ENCODE measurements at places on chromosomes 3 and 15.
A peak's percentile ranks its signal among the peaks of the same experiment; 100 is the strongest.

GRCh38 chr3:14822670-14823390, 4.1 kb downstream of the FGD5 start:
- DNase-seq = no peak

DNA sequence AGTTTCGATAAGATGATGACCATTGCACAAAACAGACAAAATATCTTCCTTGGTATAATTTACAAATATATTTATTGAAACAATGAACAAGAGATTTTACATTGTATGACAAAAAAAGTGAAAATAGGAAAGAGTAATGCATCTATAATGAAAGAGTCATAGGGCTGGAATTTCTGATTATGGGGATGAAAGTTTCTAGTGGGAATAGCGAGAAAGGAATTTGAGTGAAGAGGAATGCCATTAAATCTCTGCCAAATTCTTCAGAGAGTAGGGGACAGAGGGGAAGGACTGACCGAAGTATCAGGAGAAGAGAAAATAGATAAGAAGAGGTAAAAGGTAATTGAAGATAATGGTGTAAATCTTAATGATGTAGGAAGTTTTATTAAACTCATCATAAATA, 125.4 kb downstream of the VGLL3 start:
- peak; percentile 39 for DNase-seq

GRCh38 chr15:77187751-77188464, 117.0 kb upstream of the TSPAN3 start:
- peak; percentile 65 for DNase-seq

DNA sequence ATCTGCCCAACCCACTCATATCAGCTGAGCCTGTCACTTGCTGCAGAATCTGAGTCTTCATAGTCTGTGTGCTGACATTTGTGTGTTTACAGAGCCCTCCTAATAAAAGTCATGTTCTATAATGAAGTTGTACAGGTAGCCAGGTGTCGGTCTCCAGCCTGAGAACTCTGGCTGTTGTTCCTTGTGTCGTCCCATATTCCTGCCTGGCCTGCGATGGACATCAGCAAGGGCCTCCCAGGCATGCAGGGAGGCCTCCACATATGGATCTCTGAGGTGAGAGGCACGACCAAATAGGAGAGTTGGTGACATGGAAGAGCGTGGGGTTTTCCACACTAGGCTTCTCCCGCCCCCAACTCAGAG, 2.9 kb downstream of the VILL start:
- DNase-seq = no peak

- peak; percentile 74 for DNase-seq
These were observed 655 bp downstream of the CYFIP1 start for GRCh38 chr15:22979238-22980188.

- peak; percentile 42 for DNase-seq
These were observed 17.2 kb upstream of the FOXP1 start for GRCh38 chr3:71600646-71601288.

DNA sequence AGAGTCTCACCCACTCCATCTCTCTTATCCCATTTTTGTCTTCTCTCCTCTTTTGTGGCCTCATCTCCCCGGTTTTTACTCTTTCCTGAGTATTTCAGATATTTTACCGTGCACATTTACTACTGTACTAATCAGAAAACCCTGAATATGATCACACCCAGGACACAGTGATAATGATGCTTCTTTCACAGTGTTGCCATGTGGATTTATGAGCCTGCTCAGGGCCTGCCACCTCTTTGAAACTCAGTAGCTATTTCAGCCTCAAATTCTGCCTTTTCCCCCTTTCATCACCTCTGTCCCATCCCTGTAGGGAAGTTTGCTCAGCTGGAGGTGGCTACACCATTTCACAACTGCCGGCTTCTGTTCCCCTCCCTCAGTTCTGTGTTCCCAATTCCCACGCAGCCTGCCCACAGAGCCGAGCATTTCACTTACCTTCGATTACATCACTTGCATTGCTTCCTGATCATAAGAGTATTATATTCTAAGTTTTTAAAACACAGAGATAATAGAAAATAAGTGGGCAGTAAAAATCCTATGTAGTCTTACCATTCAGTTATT, 33.2 kb downstream of the ARNT2 start:
- no peak for DNase-seq

DNA sequence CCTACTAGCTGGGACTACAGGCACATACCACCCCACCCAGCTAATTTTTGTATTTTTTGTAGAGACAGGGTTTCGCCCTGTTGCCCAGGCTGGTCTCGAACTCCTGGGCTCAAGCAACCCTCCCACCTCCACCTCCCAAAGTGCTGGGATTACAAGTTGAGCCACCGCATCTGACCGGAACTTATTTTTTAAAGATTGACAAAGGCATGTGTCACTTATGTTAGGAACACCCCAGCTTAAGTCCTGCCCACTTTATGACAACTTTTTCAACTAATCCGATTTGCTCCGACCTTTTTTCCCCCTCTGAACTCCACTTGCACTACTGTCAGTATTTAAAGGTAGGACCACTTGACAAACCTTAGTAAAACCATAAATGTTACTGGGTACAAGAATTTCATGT, 211.6 kb upstream of the NR2E3 start:
- DNase-seq = no peak

- DNase-seq = no peak
These were observed 247.1 kb upstream of the LMCD1 start for GRCh38 chr3:8254489-8254888.

GRCh38 chr3:167066977-167067786, 312.9 kb downstream of the ZBBX start:
- no peak for DNase-seq

- DNase-seq = peak; percentile 78
These were observed 125.8 kb upstream of the GALNT15 start for GRCh38 chr3:16048435-16049318.

DNA sequence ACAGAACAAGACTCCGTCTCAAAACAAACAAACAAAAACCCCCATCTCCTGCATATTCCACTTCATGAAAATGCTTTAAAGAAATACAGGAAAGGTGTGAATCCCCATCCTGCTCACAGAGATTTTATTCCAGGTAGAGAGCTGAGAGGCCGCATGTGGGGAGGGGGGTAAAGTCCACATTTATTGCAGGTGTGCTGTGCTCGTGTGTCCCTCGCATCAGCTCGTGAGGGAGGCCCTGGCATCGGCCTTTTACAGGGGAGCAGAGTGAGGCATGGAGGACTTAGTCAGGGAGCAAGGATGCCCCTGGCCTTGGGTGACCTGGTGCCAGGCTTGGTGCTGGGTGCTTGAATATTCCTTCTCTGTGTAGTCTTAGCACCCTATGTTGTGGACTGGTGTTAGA, 413.5 kb upstream of the C2CD4B start:
- DNase-seq = no peak

- no peak for DNase-seq
These were observed 376.3 kb downstream of the PDCD6IP start for GRCh38 chr3:34174740-34175139.

DNA sequence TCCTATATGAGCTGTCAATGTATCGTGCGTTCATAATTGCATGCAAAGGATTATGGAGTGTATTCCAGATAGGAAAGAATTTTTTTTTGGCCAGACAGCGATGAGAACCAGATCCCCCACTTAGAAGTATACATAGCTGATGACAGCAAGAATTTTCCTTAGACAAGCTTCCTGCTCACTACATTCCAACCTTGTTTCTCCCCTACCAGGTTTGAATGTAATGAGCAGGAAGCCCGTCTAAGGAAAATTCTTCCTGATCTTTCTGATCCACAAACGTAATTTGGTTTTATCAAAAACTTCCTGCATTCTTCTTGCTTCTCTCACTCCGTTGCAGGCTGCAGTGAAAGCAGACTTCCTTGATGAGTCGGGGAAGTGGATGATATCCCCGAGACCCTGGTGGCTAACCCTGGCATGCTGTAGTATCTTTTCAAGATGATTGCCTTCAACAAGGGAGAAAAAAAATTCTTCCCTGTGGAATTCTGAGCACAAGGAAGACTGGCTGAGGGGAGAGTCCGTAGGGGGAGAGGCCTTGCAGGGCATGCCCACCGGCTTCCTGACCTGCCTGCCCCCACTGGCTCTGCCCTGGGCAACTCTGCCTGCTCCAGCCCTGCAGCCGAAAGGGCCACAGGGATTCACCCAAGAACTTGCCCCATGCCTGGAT, 243.1 kb downstream of the TLE3 start:
- DNase-seq = peak; percentile 69

GRCh38 chr3:31277582-31277981, 255.1 kb upstream of the STT3B start:
- peak; percentile 54 for DNase-seq

DNA sequence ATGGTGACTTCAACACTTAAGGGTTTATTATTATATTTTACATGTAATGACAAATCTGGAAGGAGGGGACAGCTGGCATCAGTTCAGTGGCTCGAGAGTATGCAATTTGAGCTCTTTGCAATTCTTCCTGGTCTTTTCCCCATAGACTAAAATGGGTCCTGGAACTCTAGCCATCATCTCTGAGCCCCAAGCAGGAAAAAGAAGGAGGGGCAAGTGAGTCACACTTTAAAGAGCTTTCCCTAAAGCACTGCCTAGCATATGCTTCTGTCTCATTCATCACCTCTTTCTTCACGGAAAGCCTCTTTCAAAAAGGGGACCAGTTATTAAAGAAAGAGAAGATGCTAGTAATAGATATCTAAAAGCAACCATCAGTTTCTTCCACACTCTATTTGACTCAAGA, 466.3 kb downstream of the ZIC1 start:
- no peak for DNase-seq

DNA sequence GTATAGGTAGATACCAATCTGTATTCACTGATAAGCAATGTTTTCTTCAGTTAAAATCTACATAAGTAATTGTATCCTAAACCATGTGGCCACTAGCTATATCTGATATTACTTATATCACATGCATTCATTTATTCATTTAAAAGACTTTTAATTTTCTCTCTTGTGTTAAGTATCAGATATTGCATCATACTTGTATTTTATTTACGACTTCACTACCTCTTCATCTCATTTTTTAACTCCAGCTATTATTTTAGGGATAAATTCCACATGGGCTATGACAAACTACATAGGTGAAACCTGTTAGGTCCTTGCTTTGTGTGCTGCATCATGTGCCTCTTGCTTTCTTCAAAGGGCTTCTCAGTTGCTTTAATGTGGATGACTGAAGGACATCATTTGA, 1018.3 kb downstream of the ZPLD1 start:
- no peak for DNase-seq

GRCh38 chr15:76060118-76060989, 569 bp downstream of the TMEM266 start:
- no peak for DNase-seq

GRCh38 chr3:168269001-168269400, 173.3 kb upstream of the GOLIM4 start:
- DNase-seq = no peak

DNA sequence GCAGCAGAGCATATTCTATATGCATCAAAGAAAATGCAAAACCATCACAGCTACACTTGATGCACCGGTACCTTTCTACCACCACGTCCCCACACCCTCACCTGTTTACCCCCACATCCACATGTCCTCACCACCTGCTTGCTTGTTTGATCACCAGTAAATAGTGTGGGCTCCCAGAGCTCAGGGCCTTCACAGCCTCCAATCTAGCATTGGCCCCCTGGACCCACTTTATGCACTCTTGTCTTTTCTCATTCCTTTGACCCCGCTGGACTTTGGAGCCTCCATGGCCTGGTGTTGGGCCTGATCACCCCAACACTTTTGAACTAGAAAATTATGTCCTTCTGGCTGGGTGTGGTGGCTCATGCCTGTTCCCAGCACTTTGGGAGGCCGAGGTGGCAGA, 190.1 kb downstream of the PDE8A start:
- no peak for DNase-seq

- DNase-seq = peak; percentile 52
These were observed 1.6 kb upstream of the MEIS2 start for GRCh38 chr15:37101980-37102304.

DNA sequence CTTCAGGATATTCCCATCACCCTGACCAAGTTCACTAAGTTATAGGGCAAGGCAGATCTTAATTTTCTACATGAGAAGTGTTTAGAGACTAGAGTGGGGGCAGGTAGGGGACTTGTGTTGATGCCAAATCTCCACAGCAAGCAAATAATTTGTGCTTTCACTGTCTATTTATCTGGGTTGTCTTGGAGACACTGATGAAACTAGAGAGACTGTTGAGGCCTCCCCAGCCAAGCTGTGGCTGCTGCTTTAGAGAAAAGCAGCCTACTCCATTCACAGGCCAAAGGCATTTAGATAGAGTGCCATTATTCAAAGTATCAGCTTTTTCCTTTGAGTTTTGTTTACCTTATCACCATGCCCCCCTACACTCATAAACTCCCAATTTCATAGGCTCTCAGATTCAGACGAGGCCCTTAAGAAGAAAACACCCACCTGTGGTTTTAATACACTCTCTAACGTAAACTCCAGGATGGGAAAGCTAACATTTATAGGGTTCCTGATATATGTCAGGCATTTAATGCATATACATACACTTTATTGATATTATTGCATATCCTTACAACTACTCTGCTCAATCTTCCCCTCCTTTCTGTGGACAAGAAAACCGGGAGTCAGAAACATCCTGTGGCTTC, 130.4 kb upstream of the FOXB1 start:
- DNase-seq = no peak

DNA sequence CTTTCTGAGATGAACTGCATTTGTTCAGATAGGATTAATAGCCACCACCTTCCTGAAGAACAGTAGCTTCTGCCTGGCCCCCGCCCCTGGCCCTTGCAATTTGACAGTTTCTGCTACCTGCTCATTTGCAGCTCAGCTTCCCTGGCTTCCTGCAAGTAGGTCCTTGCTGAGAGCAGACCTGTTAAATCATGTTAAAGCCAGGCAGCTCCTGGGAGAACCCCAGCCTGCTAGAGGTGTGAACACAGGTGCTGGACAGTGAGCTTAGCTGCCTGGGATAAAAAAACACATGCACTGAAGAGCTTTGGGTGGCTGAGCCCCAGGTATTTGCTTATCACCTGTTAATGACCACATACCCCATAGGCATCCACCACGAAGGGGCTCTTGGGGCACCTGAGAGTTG, 143.4 kb downstream of the PTPRG start:
- no peak for DNase-seq

- no peak for DNase-seq
These were observed 92.0 kb downstream of the FAM43A start for GRCh38 chr3:194777729-194778128.

DNA sequence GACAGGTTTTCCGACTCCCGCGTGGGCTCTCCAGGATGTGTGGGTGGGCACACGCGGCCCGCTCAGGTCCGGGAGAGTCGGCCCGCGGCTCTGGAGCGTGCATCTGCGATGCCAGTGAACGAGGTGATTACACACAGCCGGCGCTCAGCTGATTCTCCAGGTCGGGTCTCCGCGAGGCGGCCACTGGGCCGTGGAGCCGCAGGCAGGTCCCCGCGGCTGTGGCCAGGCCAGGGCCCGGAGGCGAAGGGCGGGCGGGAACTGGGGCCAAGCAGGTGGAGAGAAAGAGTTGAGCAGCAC, 13.2 kb downstream of the PAK6 start:
- DNase-seq = no peak

DNA sequence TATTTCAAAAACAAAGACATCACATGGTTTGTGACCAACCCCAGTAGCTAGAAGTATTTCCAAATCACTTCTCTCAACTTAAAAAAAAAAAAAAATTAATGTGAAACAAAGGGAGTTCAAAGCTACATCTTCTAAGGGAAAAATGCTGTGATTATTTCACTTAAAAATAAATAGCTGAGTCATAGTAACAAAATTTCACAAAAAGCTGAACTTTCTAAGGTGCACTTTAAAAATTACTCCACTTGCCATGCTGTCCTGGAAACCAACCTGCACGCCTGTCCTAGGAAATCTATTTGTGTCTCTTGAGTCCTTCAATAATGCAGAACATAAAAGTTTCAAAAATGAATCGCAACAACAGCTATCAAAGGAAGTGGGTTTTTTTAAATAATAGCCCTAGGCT, 1.8 kb downstream of the ACAP2 start:
- DNase-seq = no peak

GRCh38 chr3:10322352-10322710, 1.4 kb upstream of the SEC13 start:
- DNase-seq = no peak

All from AG20443 (cell line).